Keratinocyte (primary cell): ENCODE measurements at places on chromosomes 4 and X. TPM values are rescaled to one million over a fixed set of nuclear protein-coding genes. Genes with fewer than 3 reads are reported as not detected.

The SPANXA2 gene
- not detected in 3 replicates for polyA plus RNA-seq

The AFP gene
- 1.3 to 2.8 TPM (median 1.8 TPM) in 3 replicates for polyA plus RNA-seq

The RNF212 gene
- 0.16 to 0.28 TPM (median 0.24 TPM) in 3 replicates for polyA plus RNA-seq

The SPANXB1 gene
- not detected in 3 replicates for polyA plus RNA-seq

The CT45A3 gene
- polyA plus RNA-seq, result not detected in 3 replicates
